Right renal cortex interstitium (tissue), 3 donors: ENCODE measurements at places on chromosomes 16 and 17. TPM values are rescaled to one million over a fixed set of nuclear protein-coding genes. Genes with fewer than 3 reads are reported as not detected.

GRCh38 chr16:66263973-66264310 is 102.5 kb upstream of the CDH5 start:
- no peak for DNase-seq

KRTAP4-5 gene
- polyA plus RNA-seq, result not detected

DNA sequence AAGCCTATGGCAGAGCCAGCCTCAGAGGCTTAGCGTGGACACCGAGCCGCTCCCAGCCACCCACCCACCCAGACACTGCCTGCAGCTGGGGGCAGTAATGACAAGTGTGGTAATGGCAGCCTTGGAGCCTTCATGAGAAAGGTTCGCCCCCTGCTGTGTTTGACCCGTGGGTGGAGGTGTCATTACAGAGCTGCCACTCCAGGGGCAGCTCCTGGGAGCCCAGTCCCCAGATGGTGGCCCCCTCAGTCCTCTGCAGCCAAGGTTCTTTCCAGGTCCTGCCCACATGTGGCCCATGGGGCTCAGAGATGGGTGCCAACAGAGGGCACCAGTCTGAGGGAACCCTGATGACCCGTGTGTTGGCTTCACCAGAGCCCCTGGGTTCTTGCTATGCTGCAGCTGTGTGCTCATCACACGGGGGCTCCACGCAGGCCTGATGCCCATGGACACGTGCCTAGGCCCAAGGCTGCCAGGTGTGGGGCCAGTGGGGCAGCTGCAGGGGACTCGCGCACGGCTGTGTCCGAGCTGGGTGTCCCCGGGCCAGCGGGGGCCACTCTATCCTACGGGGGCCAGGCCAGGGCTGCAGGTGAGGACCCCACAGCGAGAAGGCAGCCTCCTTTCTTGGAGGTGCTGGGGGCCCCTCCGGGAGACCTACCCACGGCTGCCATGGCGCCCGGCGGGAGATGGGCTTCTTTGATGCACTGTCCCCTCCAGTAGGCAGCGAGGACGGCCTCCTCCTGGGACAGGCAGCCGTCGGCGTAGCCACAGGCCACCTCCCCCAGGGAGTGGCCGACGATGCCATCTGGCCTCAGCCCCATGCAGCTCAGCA is 8.1 kb downstream of the FASN start:
- DNase-seq, result no peak

- DNase-seq, result no peak
Observed at GRCh38 chr17:50328363-50329325, 17.3 kb upstream of the XYLT2 start.

GRCh38 chr16:81094771-81095251 is 1.4 kb downstream of the GCSH start:
- no peak for DNase-seq

NOG gene
- polyA plus RNA-seq, result 1.1 TPM

- DNase-seq, result no peak
Observed at GRCh38 chr16:53686710-53687109, 16.9 kb downstream of the RPGRIP1L start.

GRCh38 chr17:69434164-69434579 is 19.7 kb downstream of the MAP2K6 start:
- no peak for DNase-seq

- DNase-seq, result no peak
Observed at GRCh38 chr16:17773698-17774101, 302.9 kb upstream of the XYLT1 start.

- no peak for DNase-seq
Observed at GRCh38 chr16:14018851-14019250, 52.3 kb upstream of the MRTFB start.

TBC1D3L gene
- 11.6 TPM for polyA plus RNA-seq
